NCI-H446 treated with DMSO at 0.1 percent for 48 hours (cell line): ENCODE measurements at places on chromosomes 3 and 15.

GRCh38 chr3:191523148-191523547 is 62.2 kb downstream of the PYDC2 start:
- DNase-seq = no peak

- no peak for DNase-seq
These were observed 29.1 kb downstream of the TMEM44 start for GRCh38 chr3:194604126-194604525.

DNA sequence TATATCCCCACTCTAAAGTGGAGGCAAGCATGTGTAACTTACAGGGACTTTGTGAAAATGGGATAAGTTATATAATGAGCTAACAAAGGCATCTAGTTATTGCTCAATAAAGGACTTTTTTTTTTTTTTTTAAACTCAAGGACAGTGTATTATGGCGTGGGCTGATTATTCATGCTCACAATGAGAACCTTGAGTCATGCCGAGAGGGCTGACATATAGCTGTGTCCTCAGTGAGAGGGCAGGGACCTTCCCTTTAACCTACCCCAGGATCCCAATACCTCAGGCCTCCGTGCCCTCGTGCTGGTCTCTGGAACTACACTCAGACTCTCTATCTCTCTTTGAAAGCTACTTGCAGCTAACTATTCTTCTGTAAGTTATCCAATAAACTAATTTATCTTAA is 319.9 kb upstream of the ICE2 start:
- DNase-seq = no peak

DNA sequence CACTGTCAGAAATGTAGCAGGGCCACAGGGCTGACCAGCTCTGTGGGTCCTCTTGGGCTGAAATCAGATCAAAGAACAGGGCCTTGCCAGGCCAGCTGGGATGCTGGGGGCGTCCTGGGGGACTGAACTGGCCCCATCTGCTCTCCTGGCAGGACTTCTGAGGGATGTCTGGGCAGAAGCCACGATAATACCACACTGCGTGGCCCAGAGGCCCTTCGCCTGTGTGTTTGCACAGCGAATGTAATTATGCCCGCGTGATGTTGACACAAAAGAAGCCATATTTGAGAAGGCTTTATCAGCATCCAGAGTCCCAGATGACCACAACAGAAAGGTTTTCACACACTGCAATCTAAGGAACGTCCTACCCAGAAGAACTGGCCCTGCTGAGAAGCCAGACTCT is 174.0 kb downstream of the RAB11A start:
- DNase-seq = peak; percentile 3

GRCh38 chr3:15875016-15875689 is 77.4 kb upstream of the ANKRD28 start:
- no peak for DNase-seq

GRCh38 chr15:92652576-92652966 is 3.0 kb downstream of the FAM174B start:
- DNase-seq = no peak

DNA sequence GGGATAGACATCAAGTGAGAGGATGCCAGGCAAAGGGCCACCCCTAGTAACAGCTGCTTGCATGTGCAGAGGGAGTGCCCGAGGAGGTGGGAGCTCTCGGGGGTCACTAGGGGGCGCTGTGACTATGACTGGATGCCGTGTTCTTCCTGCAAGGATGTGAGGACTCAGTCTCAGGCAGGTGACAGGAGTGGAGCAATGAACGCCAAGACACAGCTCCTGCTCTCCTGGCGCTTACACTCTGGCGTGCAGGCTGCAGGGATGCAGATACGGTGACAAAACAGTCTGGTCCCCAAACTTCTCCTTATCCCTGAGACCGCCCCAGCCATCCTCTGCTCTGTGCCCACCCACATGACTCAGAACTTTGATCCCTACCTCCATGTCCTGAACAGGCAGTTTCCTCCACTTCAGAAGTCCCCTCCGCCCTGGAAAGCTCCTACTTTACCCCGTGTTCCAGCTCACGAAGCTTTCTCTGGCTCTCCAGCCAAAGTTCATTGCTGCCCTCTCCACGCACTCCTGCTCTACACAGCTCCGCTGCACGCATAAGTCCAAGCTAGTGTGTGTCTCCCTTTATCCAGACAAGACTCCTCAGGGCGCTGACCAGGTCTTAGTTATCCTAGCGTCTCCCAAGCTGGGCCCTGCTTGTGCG is 14.7 kb downstream of the RHOV start:
- DNase-seq = peak; percentile 26

- no peak for DNase-seq
These were observed 18.6 kb upstream of the IREB2 start for GRCh38 chr15:78419367-78419766.

GRCh38 chr3:47238017-47238416 is 44.6 kb downstream of the KIF9 start:
- DNase-seq = no peak

- no peak for DNase-seq
These were observed 38.2 kb upstream of the UBE2E1 start for GRCh38 chr3:23767546-23767945.

DNA sequence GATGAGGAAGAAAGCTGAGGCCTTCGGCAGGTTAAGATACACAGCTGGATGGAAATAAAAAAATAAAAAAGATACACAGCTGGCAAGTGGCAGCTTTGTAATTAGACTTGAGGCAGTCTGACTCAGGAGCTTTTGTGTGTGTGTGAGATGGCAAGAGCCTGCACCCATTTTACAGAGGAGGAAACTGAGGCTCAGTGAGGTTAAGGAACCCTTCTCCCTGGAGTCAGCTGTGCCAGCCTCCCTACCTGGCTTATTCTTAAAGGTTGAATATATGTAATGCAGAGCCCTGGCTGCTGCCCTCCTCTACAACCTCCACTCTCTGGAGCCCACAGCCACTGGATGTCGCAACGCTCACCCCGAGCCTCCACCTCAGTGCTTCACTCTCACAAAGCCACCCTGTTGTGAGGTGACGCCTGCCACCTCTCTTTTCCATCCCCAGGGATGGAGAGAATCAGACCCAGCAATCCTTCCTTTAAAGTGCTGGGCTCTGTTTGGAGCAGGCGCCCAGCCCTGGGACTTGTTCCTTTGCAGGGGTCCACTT is 20.6 kb upstream of the FAM107A start:
- DNase-seq = no peak

DNA sequence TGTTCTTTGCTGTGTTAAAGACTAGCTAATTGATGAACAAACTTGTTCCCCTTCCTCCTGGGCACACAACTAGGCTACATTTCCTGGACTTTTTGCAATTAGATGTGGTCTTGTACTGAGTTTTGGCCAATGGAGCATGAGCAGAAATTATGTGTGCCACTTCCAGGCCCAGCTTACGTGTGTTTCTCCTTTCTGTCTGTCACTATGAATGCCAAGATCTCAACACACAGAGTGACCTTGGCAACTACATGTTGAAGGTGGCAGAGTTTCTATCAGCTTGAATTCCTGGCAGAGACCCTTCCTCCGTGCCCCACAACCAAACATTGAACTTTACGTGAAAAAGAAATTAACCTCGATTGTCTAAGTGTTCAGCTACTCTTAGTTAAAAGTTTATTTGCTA is 81.7 kb upstream of the PIAS1 start:
- DNase-seq = peak; percentile 3

DNA sequence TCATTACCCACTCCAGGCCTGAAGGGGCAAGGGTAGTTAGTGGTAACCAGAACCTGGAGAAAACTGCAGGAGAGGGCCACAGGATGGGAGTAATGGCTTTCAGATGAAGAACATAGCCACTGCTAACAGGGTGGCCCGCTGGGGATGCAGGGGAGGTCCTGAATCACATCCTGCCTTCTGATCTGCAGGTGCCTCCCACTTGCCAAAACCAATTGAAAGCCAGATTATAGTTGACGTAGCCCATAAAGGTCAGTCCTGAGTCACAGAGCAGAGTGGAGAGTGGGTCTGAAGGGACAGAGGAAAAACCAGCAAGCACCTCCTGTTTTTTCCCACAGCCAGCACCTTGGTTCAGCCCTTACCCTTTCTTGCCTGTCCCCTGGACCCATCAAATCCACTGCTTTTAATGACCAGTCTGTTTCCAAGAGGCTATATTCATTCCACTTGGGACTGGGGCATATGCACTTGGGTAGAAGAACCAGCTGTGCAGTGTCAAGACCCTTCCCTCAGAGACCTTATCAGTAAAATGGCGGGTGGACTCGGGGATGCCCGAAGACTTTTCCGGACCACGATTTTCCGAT is 646 bp upstream of the SLC35G2 start:
- no peak for DNase-seq

DNA sequence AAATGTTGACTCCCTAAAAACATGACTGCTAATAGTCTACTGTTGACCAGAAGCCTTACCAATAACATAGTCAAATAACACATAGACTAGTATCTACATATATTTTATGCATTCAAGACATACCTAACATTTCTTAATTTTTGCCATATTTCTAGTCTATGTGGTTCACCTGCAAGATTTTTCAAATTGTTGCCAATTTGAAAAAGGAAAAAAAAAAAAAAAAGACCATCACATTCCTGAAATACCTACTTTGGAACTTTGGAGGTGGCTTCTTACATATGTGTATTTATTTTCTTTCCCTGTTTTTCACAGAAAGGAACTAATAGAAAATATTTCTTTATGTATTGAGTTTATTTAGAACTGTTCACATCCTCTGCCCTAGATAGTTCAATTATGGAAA is 13.4 kb upstream of the ATP13A3 start:
- DNase-seq = no peak
